HT-29 (cell line): ENCODE measurements at places on chromosomes 13 and 19. TPM values are rescaled to one million over a fixed set of nuclear protein-coding genes. Genes with fewer than 3 reads are reported as not detected.

The ZNF536 gene
- total RNA-seq = not detected in 2 replicates

DNA sequence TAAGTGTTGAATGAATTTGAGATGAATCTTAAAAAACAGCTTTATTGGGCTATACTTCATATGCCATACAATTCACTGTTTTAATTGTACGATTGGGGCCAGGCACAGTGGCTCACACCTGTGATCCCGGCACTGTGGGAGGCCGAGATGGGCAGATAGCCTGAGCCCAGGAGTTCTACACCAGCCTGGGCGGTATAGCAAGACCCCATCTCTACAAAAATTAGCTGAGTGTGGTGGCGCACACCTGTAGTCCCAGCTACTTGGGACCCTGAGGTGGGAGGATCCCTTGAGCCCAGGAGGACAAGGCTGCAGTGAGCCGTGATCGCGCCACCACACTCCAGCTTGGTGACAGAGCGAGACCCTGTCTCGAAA is 10.3 kb downstream of the ARID3A start:
- no peak for DNase-seq

DNA sequence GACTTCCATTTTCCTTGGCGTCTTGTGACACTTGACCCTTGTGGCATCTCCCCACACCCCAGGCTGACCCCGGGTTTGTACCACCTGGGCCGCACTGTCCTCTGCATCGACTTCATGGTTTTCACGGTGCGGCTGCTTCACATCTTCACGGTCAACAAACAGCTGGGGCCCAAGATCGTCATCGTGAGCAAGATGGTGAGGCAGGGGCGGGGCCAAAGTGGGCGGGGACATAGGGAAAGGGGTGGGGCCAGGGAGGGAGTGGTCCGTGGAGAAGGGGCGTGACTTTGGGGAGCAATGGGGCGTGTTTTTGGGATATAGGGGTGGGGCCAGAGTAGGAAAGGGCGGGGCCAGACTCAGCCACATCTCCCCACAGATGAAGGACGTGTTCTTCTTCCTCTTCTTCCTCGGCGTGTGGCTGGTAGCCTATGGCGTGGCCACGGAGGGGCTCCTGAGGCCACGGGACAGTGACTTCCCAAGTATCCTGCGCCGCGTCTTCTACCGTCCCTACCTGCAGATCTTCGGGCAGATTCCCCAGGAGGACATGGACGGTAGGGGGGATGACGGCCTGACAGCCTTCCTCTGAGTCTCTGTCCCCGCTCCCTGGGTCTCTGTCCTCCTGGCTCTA is 42.8 kb downstream of the TRPM4 start:
- DNase-seq = peak; percentile 33

- DNase-seq = no peak
Measured at GRCh38 chr13:51861723-51862300, at the start of gene CCDC70. Gene CCDC70, plus strand, starts transcription at chr13:51861969. Its CDS starts 3,443 bp downstream, at chr13:51865412.

DNA sequence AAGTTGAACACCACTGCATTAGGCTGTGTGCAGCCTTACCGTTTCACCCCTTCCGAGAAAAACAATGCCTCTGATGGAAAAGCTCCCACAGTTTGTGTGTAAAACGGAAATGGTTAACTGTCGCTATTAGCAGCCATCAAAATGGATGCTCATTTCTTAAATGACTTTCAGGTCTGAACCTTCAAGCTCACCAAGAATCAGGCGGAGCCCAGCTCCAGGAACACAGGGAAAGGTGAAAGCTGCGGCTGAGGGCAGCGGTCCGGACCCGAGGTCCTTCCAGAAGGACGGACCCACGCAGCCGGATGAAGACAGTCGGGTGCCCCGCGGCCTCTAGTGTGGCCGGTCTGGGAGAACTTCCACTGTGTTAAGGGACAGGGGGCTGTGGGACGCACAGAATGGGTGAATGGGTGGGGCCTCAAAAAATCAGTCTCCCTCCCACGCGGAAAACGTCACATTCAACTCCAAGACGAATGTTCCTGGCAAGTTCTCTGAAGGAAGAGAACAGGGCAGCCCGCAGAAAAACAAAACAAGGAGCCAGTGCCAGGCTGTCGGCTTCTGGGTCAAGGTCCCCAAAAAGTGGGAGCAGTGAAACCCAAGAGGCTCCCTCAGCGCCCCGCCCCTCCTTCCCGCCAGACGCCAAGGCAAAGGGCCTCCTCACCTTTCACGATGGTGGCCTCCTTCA is 4.9 kb downstream of the IRS2 start:
- peak; percentile 40 for DNase-seq

The SEMA6B gene
- total RNA-seq = 0.70 and 0.84 TPM in 2 replicates

The ZNF154 gene
- 0.05 TPM in 1 of 2 replicates, not detected in the other for total RNA-seq

DNA sequence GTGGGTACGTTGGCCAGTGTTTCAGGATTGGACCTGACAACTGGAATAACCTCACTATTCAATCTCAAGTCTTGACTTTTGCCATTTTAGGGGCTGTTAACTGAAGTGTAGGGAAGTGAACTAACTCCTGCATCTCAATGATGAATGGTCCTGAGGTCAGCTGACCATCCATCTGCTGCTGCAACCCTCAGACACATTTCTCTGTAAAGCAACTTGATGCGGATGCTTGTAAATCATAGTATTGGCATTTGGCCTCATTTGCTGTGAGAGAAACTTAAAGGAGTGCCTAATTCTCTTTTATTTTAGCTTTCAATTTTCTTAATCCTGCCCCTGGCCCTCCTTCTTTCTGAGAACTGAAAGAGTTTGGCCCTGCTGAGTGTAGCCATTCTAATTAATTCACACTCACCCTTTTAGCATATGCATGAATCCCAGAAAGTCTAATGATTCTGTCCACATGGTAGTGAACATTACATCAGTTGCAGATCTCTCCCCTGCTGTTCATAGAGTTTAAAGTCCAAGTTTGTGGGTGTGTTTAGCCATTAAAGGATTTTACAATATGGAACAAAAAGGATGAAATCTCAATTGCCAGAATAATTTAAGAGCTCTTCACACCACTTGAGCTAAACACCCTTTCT is 1531.4 kb upstream of the SLC10A2 start:
- peak; percentile 47 for DNase-seq

GRCh38 chr19:54172471-54173358 is at the start of gene TMC4:
Gene TMC4, minus strand, starts transcription at chr19:54173160. Its CDS starts 43 bp downstream, at chr19:54173117.
- peak; percentile 98 for DNase-seq

The MRPL4 gene
- 201 and 220 TPM in 2 replicates for total RNA-seq
